ENCODE measurements at places on chromosomes 11 and 22. TPM values are rescaled to one million over a fixed set of nuclear protein-coding genes. Genes with fewer than 3 reads are reported as not detected.

- DNase-seq, result no peak
Measured at GRCh38 chr11:115515647-115516395, 11.6 kb upstream of the CADM1 start.

- peak; percentile 94 for DNase-seq
Measured at GRCh38 chr11:69122630-69123431, 32.9 kb upstream of the SMIM38 start.

DNA sequence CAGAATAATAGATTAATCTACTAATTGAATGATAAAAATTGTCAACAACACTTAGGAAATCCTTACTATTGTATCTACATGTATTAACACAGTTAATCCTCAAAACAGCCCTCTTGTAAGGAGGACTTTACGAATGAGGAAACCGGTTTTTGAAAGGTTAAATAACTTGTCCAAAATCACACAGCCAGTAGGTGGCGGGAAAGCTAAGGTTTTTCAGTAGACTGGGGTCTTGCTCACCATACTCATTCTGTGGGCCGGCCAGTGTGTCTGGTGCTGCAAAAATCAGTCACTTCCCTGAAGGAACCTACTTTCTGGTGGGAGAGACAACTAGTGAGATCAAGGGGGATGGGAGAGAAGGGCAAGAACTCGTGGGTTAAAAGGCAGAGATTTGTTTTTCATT is 3.8 kb downstream of the DCPS start:
- no peak for DNase-seq

DNA sequence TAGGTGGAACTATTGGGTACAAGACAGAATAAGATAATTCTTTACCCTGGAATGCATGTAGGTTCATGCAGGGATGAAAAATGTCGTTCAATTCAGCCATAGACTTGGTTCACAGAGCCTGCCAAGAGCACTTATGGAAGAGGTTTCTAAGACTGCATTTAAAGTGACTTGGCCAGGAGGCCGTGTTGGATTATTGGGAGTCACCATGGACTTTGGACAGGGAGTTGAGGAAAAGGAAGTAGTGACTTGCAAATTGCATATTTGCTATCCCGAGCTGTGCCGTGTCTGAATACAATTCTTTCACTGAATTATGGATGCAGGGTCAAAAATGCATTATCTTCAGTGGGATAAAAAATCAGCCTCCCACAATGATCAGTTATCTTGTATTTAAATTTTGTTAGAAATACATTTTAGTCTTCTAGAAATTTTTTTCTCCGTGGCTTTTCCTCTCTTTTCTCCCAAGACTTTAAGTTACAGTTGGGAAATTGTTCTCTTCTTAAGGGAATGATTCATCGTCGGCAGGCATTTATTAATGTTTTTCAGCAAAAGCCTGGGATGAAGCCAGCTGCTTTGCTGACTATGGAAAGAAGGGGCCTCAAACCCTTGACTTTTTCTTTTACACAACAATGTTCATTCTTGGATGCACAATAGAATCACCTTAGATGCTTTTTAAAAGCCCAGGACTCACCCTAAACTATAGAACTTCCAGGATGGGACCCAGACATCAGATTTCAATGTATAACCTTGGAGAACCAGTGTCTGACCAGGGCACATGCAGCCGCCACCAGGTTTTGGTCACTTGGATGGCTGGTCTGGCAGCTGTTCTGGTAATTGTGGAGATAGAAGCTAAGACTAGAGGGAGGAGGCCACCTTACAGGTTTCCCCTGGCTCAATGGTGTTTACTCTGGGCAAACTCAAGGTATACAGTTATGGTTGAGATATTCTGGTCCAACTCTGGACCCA is 70.8 kb downstream of the FAT3 start:
- DNase-seq, result no peak

- DNase-seq, result no peak
Measured at GRCh38 chr11:77003963-77004362, 30.2 kb upstream of the B3GNT6 start.

DNA sequence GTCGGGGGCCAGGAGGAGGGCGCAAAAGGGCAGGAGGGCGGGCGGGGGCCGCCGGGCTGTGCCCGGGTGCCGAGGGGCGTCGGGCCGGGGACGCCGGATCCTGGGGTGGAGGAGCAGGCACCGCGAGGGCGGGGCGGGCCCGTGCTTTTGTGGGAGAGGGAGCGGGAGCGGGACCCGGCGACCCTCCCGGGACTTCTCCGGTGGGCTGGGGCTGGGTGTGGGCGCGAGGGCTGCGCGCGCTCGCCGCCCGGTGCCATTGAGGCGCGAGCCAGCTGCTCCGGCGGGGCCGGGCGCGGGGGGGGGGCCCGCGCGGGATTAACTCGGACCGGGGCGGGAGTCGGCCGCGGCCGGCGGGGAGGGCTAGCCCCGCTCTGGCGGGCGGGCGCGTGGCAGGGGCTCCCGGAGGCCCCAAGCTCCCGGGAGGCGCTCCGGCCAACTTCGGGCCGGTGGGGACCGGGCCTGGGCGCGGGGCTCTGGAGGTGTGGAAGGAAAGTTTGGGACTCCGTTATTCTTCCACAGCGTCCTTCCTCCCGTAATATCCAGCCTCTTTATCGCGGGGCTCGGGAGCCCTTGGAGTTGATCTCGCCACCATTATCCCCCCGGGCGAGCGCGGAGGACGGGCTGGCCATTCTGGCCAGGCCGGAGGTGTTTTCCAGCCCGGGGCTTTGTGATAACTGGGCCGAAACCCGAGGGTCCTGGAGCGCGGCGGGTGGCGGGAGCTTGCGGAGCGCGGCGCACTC is 936 bp downstream of the CECR2 start:
- DNase-seq, result no peak

GRCh38 chr22:46269564-46269963 is 1.8 kb downstream of the TTC38 start:
- DNase-seq, result no peak

JAML gene
- 163 TPM for total RNA-seq

DNA sequence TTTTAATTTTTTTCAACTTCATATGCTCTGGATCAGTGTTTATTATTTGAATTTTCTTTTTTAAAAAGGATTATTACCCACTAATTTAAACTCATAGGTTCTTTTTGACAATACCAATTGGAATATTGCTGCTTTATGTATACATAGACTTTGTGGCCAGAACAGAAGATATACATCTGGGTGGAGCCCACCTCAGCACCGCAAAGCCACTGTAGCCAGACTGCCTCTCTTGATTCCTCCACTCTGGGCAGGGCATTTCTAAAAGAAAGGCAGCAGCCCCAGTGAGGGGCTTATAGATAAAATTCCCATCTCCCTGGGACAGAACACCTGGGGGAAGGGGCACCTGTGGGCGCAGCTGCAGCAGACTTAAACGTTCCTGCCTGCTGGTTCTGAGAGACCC is 10.6 kb upstream of the C11orf58 start:
- no peak for DNase-seq

GRCh38 chr22:31495343-31495742 is 993 bp upstream of the SFI1 start:
- no peak for DNase-seq

Measured in lower lobe of right lung (tissue), 2 donors.